Stimulated activated CD4-positive, alpha-beta T cell treated with anti-CD3 and anti-CD28 coated beads, Interleukin-1b, Interleukin-23, amount 100 ng/mL, for 1 hour (primary cell): ENCODE measurements at places on chromosomes 5 and 9.

GRCh38 chr9:107260437-107261081 is 22.5 kb upstream of the RAD23B start:
- no peak for DNase-seq

GRCh38 chr9:94821098-94821887 is 94.8 kb downstream of the AOPEP start:
- DNase-seq, result no peak

DNA sequence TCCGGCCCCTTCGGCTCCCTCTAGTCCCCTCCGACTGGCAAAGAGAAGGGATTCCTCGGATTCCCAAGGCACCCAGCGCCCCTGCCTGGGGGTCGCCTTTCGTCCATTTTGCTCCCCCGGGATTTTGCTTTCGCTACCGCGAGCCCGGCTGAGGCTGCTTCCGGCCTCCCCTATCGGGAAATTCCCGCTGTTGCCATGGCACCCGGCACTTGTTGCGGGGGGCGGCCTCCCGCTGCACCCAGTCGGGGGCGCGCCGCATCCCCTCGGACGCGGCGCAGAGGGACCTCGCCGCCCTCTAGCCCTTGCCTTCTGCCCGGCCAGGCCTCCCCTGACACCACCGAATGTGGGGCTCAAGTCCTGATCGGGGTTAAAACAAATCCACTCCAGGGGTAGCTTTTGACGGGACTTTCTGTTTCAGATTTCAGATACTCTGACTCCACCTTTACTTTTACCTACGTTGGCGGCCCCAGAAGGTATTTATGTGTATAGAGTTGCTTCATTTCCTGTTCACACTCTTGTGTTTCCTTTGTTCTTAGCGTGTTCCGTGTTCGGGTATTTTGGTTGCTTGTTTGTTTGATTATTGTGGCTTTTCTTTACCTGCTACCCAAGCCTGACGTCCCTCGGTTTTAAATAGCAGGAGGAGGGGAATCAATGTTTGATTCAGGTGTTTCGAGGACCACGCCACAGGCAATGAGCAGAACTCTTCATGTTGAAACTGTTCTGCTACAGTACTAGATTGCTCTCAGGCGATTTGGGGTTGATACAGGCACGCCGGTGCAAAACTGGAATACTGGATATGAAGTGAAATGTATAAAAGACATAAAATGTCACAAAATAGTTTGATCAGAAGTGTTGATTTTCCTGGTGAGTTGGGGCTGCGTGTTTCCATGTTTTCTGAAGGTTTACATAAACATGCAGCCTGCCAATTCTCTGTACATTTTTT is 1.5 kb downstream of the PARP8 start:
- peak; percentile 80 for DNase-seq

- no peak for DNase-seq
Observed at GRCh38 chr9:135644631-135645218, 5.4 kb upstream of the GLT6D1 start.

DNA sequence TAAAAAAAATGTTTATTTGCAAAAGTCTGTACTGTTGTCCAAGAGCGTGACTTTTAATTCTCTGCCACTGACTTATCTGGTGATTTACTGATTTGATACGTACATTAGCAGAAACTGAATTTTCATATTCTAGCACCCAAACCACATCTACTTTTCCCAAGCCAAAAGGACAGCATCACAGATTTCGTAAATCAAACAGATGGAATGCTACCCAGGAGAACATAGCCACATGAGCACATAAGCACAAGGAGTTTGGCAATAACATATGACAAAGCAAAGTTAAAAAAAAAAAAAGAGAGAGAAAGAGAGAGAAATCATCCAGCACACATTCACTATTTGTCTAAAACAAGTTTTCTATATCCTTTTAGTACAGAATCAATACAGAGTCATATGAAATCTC is 83.7 kb downstream of the HINT1 start:
- DNase-seq, result no peak

DNA sequence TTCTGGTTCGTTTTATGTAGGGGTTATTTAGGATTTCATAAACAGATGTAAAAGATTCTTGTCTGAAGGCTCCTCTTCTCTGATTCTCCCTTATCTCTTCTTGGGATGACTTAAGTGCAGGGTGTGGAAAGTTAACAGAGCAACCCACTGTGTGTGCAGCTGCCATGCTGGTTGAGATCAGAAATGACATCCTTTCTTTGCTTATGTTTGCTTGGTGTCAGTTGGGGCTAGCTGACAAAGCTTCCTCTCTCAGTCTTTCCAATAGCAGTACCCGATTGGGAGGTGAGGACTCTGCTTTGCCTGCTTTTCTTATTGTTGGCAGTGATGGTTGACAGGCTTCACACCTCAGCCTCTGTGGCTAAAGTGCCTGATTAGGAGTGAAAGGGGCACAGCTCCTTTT is 26.5 kb downstream of the OGN start:
- no peak for DNase-seq

DNA sequence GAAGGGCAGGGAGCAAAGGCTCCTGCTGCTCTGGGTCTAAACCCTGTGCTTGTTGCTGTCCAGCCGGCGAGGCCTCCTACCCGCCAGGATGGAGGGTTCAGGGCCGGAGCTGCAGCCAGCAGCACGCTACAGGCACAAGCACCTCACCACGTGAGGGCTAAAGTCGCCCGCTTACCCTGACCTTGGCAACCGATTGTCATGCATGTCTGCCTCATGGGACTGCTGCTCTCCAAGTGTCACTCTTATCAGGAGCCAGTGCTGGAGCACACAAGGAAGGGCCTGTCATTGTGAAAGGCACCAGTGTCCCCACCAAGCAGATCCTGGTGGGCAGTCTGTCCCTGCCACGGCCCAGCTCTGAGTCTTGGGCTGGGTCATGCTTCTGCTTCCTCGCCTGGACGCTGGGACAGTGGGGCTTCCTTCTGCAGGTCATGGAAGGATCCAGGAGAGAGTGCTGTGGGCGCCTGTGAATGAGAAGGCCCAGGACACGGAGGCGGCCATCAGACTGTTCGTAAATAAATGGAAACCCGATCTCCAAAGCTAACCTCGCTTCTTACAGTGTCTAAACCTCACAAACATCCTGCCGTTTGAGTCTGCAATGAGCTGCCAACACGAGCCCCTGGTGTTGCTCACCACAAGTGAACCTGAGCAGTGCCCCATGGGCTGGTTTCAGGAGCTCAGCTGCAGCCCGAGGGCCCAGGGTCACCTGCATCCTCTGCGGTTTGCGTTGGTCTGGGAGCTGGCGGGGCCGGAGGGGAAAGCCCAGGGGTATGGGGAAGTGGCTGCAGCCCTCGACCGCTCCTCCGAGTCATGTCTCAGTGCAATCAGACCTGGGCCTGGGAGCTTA is 58.2 kb upstream of the RXRA start:
- no peak for DNase-seq

DNA sequence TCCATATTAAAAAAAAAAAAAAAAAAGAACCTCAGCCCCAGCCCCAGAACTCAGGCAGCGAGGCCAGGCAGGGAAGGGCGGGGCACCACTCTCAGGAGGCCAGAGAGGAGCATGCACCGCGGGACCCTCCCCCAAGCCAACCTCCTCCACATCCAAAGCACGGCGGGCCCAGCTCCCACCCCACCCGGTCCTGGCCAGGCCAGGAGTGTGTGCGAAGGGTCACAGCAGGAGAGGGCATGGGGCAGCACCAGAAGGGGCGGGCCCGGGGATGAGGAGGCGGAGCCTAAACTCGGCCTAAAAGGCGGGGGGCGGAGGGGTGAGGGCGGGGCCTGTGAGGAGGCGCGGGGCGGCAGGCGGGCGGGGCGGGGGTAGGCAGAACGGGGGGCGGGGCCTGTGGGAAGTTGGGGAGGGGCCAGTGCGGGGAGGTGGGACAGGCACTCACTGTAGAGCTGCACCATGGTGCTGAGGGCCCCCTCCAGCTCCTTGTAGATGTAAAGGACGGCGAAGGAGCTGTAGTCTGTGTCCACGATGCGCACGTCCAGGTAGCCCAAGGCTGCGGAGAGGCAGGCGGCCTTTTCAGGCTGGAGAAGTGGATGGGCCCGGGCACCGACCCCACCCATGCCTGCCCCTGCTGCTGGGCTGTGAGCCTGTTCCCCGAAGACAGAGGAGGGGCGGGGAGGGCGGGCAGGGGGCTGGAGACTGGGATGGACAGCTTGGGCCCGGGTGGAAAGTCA is 1.2 kb downstream of the LCN15 start:
- no peak for DNase-seq

- no peak for DNase-seq
Observed at GRCh38 chr9:84861455-84861854, 191.9 kb downstream of the NTRK2 start.

- DNase-seq, result no peak
Observed at GRCh38 chr5:1737790-1738405, 61.7 kb downstream of the MRPL36 start.

DNA sequence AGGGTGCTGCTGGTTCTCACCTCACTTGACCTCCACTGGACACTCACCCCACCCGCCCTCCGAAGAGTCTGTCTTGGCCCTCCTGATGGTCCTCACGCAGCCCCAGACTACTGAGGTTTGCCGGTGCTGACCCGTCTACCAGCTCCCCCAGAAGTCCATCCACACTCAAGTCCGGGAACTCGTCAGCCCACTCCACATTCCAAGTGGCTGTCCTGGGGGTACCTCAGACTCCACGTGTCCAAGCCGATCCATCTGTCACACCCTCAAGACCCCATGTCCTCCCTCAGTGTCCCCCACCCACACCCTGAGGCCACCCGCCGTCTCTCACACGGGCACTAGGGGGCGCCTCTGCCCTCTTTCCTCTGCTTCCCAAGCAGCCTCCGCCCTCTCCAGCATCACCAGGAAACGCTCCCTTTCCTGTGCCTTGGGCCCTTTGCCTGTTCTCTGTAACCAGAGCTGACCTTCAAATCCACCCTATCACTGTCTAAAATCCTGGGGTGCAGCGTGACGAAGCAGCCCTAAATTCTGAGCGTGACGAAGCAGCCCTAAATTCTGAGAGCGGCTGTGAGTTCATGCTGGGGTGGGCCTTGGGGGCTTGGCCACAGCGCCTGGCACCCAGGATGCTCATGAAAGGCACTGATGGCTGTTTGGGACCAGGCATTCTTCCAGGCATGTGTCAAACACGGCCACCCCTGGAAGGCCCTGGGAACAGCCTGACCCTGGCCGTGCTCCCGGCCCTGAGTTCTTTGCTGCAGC is 95.7 kb downstream of the KCNT1 start:
- DNase-seq, result no peak

DNA sequence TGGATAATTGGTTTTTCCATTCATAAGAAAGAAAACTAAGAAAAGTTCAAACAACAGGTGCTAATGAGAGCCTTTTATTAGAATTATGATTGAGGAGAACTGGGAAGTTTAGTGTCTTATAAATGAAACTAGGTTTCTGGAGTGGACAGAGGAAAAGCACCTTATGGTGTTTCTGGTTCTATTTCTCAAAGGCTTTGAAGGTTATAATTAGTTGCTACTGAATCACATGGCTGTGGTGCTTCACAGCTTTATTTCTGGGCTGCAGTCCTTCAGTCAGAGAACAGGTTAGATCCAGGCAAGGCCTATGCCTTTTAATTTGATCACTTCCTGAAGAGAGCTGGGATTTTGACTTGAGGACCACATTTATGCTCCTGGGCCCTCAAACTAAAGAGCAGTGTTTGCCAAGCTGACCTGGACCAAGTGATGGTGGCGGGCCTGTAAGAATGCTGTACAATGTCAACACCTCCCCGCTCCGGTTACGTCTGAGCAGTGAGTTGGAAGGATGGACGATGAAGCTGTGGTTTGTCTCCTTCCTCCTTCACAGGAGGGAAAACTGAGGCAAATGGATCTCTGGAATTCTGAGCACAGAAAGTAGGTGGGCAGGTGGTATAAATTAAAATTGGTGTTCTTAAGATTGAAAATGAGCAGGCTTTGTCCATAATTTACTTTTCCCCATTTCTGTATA is 56.0 kb downstream of the ZNF462 start:
- no peak for DNase-seq

DNA sequence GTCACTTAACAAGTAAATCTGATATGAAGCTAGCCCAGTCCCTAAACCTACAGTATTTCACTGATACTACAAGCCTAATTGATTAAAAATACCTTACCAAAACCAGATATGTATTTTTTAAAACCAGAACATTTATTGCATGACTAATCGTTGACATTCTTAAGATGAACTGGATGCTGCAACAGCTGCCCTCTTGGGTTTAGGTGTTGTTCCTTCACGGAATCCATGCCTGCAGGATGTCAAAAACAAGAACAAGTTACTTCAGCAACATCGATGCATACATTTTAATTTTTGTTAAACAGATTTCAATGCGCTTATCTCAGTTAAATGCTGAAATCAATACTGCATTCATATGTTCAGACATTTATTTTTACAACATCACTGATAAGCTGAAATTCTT is 2.7 kb downstream of the RPL37 start:
- DNase-seq, result no peak

DNA sequence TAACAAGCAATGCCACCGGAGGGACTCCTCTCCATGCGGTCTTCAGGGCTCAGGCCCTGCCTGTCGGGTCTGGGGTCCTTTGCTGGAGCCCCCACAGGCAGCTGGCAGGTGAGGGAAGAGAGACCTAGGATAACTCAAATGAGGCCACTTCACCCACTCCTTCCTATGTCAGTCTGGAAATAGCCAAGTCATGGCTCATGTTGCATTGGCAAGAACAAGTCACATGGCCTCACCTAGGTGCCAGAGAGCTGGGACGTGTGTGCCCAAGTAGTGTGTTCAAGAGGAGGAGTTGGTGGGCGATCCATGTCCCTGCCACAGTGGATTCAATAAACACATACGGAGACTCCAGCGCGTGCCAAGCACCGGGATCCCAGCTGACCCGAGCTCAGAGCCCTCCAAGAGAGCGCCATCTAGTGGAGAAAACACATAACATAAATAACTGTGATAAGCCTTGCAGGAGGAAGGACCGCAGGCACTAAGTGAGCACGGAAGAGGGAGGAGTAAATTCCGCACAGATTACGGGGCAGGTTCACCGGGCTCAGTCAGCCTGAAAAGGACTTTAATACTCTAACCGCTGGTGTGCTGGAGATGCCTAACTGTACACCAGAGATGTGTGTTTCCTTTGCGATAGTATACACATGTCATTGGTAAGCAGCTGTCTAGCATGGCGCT is 580.8 kb downstream of the CCDC171 start:
- no peak for DNase-seq

GRCh38 chr5:157570531-157571200 is 4.9 kb downstream of the ADAM19 start:
- no peak for DNase-seq

DNA sequence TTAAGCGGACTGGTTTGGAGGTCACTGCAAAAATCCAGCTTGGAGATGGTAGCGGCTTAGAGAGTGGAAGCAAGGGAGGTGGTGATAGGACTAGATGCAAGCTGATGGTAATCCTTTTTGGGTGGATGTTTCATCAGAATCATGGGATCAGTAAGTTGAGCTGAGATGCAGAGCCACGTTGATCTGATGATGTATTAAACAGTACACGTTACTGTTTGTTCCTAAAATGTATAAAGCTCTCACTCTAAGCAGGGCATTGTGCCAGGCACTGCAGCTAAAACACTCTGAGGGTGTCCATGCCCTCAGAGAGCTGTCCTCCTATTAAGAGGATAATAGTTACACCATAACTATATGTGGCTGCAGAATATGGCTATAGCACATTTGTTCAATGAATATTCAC is 93.1 kb downstream of the JAKMIP2 start:
- DNase-seq, result no peak

DNA sequence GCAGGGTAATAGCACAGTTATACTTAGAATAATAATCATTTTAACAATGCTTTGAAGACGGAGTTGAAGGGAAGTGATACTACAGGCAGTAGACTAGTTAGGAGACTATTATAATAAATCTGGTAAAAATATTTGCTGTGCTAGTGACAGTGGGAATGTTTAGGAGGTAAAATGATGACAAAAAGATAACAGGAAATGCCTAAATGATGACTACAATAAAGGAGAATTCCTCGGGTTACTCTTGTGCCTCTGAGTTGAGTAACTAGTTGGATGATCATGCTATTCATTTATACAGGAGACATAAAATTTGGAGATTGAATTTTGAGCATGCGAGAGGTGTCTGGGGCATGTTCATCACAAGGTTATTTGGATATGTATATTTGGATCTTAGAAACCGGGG is 32.2 kb upstream of the PAM start:
- no peak for DNase-seq
